ENCODE measurements at places on chromosomes 7 and 10.

DNA sequence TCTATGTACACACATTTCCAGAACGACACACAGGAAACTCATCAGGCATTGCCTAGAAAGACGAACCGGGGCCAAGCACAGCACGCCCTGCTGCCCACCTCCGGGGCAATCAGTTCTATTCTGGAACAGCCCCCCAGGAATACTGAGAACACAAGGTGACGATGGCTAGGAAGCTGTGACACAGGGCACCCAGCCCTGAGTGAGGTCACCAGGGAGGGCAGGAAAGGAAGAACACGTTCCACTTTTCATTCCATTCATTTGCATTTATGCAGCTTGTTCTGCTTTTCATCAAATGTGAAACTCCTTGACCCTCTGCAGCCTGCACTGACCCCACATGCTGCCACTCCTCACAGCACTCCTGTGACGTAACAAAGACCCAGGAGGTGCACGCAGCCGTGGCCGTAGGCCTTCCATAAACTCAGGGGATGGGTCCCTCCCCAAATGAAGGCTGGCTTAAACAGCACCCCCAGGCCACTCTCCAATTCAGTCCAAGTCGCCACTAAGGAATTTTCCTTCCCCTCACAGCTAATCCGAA lies 28.9 kb downstream of the MAD1L1 start:
- no peak for DNase-seq

- DNase-seq, result no peak
Observed at GRCh38 chr7:14752301-14752700, 150.2 kb downstream of the DGKB start.

DNA sequence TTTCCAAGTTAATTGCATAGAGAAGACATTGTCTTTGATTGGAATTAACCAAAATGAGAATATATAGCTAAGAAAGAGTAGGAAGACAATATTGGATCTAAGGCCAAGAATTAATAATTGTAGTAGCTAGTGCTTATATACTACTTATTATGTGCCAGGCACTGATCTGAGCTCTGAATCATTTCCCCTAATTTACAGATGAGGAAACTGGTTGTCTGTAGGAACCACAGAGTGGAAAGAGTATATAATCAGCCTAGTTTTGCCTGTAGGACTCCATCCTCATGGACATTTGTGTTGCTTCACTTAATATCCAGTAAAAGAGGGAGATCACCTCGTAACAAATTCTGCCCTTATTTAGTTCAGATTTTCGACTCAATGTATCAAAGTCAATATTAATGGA lies 127.9 kb downstream of the ARID5B start:
- no peak for DNase-seq

DNA sequence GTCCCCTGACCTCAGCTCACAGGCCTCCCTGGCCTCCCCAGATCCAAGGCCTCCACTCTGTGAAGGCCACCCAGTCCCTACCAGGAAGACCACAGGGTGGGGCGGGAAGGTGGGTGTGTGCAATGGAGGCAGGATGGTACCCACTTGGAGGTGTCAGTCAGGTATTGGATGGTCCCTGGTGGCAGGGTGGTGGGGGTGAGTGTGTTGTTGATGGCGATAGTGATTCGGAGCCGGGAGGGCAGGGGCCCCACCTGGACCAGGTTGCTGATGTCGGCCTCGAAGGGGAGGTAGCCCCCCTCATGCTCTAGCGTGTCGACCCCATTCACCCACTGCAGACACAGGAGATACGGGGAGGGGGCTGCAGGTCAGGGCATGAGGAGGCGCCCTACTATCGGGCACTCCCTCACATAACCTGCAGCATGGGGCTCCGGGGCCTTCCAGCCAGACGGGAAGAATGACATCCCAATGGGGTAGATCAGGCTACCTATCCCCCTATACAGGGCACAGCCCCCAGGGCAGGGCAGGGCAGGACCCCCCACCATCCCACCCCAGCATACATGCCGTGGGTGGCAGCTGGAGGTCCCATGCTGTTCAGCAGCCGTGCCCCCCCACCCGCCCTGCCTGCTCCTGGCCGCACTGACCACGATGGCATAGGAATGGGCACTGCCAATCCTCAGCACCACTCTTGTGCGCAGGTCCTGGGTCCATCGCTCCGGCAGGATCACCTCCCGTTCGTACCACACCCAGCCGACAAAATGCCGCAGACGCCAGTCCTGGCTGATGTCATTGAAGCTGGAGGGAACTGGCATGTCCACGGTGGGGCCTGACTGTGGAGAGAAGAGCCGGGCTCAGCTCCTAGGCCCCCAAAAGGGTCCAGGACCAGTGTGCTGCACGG lies 2.2 kb downstream of the GUSB start:
- DNase-seq, result no peak

- DNase-seq, result no peak
Observed at GRCh38 chr10:23294638-23295247, 49.9 kb downstream of the C10orf67 start.

DNA sequence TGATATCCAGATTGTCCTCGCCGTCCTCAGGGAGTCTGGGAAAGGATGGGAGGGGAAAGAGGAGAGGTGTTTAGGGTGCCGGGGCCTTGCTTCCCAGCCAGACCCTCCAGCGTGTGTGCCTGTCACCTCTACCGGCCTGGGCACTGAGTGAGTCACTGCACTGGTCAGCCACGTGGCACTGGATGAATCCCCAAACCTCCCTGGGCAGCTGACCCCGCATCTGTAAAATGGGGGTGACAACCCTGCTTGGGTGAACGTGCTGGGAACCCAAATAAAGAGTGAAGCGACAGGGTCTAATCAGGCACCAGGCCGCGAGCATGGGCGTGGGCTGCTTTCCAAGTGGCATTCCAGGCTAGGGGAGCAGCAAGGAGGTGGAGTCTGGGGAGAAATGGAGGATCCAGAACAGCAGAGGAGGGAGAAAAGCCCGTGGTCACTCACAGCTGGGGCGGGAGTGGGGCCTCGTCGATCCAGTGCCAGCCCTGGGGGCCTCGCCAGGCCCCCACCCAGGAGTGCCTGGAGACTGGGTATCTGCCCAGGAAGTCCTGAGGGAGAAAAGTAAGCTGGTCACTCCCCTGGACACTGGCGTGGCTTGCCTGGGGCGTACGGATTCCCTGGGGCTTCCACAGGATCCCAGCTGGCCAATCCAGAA lies 29.7 kb downstream of the KLRG2 start:
- no peak for DNase-seq

DNA sequence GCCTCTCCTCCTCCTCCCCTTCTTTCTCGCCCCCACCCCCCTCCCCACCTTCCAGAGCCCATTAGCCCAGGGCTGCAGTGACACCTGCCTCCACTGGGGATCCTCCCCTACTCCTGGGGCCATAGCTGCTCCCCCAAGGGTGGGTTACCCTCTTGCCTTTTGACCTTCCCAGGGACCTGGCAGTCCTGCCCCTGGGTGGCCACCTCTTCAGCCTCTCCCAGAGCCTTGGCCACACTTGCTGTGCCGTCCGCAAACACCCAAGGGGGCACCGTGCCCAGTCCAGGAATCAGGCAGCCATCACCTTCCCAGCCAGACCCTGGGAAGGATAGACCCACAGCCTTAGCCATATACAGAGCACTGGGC lies 19.8 kb upstream of the CLDN4 start:
- DNase-seq, result no peak

GRCh38 chr10:119231654-119232053 lies 24.3 kb downstream of the GRK5 start:
- no peak for DNase-seq

GRCh38 chr7:31102973-31103850 lies 51.1 kb downstream of the ADCYAP1R1 start:
- DNase-seq, result no peak

DNA sequence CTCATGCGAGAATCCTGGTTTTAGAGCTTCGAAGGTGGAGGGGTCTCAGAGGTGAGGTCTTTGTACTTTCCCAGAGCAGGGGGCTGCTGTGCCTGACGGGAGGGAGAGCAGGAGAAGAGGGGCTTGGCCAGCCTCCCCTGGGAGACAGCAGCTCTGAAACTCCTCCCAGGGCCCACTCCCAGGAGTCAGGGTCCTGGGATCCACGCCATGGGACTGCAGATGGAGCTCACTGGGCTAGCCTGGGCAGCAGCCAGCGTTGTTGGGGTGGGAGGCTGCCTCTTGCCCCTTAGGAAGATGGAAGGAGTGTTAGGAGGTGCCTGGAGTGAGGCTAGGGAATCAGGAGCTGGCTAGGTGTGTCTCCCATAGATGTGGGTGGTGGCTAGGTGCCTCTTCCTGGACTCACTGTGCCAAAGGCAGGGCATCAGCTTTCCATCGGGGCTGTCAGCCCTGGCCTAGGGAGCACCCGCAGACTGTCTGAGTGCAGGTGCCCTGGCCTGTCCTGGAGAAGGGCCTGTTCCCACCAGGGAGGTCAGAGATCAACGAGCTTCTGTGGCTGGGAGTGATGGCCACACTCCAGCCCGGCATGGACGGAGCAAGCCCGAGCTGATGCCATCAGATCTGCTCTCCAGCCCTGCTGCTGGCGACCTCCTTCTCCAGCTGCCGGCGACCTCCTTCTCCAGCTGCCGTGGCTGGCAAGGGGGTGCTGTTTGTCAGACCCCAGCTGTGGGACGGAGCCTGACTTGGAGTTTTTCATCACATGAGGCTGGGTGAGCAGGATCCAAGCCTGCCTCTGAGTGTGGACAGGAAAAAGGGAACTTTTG lies 111.3 kb downstream of the PTPN20 start:
- no peak for DNase-seq

GRCh38 chr7:141415999-141416398 lies 135.2 kb upstream of the AGK start:
- DNase-seq, result no peak

DNA sequence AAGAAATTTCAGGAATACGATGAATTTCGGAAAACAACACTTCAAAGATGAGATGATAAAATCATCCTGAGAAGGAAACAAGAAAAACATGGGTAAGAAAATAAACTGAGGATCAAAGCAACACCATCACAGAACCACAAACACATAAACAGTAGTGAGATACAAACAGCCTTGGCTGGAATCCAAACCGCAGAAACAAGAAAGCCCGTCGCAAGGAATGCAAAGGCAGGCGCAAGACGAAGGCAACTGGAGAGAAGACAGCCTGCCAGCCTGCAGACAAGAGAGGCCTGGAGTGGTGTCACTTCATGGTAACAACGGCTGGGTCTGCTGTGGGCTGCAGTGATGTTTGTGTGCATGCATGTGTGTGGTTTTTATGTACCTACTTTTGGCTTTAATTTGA lies 61.8 kb upstream of the DRGX start:
- DNase-seq, result no peak

DNA sequence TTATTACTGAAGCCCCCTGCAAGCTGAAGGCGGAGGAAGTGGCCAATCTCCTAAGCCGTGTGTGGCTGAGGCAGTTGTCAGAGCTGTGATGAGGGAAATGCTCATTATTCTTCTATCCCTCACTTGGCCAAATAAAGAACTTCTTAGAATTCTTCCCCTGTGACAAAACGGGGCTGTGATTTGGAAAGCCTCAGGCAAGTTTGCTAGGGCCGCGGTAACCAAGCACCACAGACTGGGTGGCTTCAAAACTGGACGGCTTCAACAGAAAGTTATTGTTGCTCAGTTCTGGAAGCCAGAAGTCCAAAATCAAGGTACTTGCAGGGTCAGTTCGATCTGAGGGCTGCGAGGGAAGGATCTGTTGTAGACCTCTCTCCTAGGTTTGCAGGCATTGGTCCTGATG lies 72.3 kb upstream of the STEAP1B start:
- no peak for DNase-seq

- DNase-seq, result no peak
Observed at GRCh38 chr7:143210541-143210940, 11.3 kb upstream of the TAS2R40 start.

GRCh38 chr7:149005427-149006344 lies 22.6 kb downstream of the PDIA4 start:
- peak; percentile 44 for DNase-seq

DNA sequence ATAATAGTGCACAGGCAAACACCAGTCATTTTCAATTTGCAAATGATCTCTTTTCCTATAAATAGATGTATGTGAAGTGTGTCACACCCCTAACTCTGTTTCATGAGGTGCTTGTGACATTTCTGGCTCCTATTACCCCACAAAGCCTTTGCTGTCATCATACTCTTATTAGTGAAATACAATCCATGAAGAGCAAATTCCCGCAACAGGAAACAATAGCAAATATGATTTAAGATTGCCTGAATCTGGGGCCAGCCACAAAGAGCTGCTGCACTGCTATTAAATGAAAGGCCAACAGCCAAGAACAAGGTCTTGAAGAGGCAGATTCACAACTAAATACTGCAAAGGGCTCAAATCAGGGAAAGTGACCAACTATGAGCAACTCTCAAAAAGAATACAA lies 96.3 kb upstream of the CAV2 start:
- no peak for DNase-seq

DNA sequence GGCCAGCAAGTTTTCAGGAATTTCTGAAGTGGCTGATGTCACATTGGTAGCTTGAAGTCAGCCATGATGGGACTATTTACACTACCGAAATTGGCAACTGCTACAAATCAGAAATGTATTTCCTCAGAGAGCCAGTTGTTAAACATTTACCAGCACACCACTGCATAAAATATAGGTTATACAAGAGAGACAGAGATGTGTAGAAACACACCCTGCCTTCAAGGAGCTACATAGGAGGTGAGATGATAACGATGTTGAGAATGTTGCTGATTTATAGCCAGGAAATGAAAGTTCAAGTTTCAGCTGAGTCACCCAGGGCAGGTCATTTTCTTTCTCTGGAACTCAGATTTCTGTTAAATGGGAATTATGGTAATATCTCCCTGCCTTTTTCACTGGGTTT lies 46.0 kb upstream of the TCF7L2 start:
- no peak for DNase-seq

DNA sequence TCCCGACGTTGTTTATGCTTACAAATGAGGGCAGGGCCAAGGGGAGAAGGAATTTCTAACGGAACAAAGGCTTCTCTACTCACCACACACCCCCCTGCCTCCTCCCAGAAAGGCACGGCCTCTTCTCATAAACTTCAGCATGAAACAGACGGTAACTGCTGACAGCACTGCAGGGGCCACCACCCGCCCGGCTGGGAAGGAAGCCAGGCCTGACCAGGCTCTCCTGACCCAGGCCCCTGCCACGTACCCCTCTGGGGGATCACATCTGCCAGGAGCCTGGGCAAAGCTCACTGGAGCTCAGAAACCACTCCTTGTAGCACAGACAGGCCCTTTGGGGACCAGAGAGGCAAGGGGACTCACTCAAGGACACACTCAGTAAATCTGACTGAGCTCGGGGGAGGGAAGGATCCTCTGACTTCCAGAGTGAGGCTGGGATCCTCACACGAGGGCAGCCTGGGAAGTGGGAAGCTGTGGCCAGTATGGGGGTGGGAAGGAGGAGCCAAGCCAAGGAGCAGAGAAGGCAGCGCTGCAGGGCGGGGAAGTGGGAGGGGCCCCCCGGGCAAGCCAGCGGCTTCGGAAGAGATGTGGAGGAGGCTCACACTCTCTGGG lies 46.1 kb downstream of the ZCCHC24 start:
- DNase-seq, result no peak

All from GM18507 (cell line).